ENCODE measurements at places on chromosomes 16 and 17. TPM values are rescaled to one million over a fixed set of nuclear protein-coding genes. Genes with fewer than 3 reads are reported as not detected.

DNA sequence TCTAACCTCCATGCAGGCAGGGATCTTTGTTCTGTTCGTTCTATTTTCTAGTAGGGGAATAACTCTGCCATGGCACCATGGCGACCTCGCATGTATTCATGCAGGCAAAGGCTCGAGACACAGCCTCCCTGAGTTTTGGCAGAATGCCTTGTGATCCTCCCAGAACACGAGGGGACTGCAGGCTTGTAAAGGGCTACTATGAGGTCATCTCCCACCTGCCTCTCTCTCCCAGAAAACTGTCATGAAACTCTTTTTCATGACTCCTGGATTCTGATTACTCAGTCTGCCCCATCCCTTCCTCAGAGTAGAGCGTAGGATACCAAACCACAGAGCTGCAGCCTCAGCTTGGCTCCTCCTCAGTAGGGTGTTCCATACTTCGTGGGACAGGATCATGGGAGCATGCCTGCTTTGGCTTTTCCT is 64.3 kb downstream of the IGF2BP1 start:
- DNase-seq: no peak

GRCh38 chr16:87457061-87457611 is 35.7 kb downstream of the ZCCHC14 start:
- no peak for DNase-seq

The KIF18B gene
- not detected for total RNA-seq

DNA sequence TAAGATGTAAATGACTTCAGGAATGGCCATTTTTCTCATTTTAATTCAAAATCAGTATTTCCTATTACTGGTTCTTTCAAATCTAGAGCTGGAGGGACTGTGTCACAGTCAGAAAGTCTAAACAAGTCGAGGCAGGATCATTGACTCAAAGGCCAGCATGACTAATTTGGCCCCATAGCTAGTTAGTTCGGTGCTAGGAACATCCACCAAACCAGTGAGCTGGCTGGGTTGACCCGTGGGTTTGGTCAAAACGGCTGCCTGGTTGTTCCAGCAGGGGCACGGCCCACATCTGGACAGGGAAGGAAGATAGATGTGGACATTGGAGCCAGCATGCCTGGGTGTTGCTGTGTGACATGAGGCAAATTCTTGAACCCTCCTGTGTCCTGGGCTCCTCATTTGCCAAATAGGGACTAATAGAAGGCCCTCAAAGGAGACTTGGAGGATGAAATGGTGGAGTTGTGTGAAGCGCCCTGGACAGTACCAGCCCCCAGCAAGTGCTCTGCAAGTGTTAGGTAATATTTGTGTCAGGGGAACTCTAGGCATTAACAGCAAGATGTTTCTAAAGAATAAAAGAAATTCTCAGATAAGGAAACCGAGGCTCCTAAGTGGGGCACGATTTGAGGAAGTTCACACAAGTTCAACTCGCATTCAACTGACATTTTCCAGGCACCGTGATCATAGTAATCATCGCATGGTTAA is 46.2 kb downstream of the MEOX1 start:
- DNase-seq: no peak

DNA sequence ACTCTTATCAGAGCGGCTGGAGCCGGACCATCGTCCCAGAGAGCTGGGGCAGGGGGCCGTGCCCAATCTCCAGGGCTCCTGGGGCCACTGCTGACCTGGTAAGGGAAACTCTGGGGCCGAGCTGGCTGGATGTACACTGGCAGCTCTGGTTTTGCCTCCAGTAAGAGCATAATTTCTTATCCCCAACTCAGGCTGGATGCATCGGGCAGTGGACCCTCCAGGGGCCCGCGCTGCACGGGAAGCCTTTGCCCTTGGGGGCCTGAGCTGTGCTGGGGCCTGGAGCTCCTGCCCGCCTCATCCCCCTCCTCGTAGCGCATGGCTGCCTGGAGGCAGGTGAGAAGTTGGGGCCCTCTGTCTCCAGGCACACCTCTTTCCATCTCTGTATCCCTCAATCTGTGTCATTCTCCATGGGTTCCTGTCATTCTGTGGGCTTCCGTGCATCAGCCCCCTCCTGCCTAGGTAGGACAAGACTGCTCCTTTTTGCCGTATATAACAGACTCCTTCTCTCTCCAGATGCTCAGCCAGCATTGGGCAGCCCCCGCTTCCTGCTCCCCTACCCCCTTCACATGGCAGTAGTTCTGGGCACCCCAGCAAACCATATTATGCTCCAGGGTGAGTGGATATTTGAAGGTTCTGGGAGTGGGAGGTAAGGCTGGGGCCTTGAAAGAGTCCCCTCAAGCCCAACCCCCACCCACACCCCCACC is 9.4 kb upstream of the TMEM88 start:
- DNase-seq: no peak

DNA sequence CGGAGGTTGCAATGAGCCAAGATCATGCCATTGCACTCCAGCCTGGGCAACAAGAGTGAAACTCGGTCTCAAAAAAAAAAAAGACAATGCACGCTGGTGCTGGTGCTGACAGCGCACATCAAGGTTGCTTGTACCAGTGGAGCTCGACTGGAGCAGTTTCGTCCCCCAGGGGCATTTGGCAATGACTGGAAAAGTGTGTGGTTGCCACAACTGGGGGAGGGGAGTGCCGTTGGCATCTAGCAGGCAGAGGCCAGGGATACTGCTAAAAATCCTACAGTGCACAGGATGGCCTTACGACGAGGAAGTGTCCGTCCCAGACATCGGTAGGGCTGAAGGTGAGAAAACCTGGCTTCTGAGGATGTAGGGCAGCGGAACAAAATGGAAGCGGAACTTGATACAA is 2.4 kb downstream of the MEAK7 start:
- no peak for DNase-seq

DNA sequence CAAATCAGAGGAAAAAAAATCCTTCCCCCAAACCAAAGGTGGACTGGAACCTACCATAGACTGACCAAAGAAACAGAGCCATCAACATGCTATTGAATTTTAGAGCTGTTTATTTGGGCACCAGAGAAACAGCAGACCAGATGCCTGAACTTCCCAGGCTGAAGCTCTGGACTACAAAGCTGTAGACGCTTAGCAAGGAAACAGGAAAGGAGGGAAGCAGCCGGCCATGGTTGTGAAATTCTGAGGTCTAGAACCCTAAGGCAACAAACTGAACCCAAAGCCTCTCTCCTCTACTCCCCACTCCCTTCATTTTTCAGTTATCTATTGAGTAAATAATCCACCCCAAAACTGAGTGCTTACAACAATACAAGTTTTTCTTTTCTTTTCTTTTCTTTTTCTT is 45.4 kb upstream of the MEIOC start:
- no peak for DNase-seq

The RNF43 gene
- 8.5 TPM for total RNA-seq

- peak; percentile 37 for DNase-seq
Observed at GRCh38 chr17:55527540-55528118, 16.4 kb upstream of the SMIM36 start.

GRCh38 chr17:76079535-76079955 is 563 bp downstream of the ZACN start:
- DNase-seq: no peak

The INCA1 gene
- 3.4 TPM for total RNA-seq

The ITGAD gene
- 0.12 TPM for total RNA-seq

All from uterus (tissue), 4 donors.